ENCODE measurements at places on chromosomes 4 and X. TPM values are rescaled to one million over a fixed set of nuclear protein-coding genes. Genes with fewer than 3 reads are reported as not detected.

DNA sequence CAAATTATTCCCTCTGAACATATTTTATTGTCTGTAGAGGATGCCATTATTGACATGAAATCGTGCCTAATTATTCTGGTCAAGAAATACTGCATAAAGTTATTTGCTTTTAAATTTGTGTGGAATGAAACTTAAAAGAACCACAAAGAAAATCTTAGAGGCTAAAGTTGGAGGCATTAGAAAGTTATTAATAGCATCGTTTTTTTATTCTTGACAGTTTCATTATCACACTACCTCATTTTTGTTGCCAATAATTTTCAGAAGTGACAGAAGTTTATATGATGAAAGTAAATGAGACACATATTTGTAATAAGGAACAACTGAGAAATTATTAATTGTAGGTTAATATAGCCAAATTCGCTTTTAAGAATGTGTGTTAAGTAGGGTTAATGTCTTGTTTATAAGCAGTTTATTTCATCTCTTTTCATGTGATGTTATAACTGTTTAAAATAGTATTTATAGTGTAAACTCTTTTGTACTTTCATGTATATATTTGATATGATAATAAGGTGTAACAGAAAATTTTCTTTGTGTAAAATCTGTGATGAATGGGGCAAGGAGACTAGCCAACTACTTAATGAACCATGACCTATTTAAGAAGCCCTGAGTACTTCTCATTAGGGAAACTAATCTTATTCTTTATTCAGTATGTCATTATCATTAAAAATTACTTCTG is 54.5 kb upstream of the GRIA2 start:
- H3K27me3 ChIP-seq = no peaks in the 10 kb centered on the region
- H3K36me3 ChIP-seq = no peaks in the 10 kb centered on the region
- no peak for DNase-seq
- no peak overlapping the region for H3K4me3 ChIP-seq
- H3K27ac ChIP-seq = no peak overlapping the region

DNA sequence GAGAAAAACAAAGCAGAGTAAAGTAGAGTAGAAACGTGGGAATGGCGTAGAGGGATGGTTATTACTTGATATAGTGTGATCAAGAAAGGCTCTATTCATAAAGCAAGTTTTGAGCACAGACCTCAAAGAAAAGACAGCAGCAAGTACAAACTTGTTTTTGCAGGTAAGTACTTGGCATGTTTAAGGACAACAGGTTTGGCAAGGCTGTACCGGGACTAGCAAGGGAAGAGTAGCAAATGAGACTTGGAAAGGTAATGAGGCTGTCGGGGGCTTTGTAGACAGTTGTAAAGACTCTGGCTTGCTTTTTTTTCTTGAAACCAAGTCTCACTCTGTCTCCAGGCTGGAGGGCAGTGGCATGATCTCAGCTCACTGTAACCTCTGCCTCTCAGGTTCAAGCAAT is 40.9 kb downstream of the NEK1 start:
- no peak overlapping the region for H3K27ac ChIP-seq
- DNase-seq = no peak
- H3K4me1 ChIP-seq = peaks cover 7% of the 10 kb centered on the region
- H3K27me3 ChIP-seq = no peaks in the 10 kb centered on the region
- no peak overlapping the region for H3K4me3 ChIP-seq

The CENPVL2 gene
- not detected for total RNA-seq

GRCh38 chrX:7891928-7892327 is 35.3 kb downstream of the PNPLA4 start:
- H3K27ac ChIP-seq = no peak overlapping the region
- no peak overlapping the region for H3K4me3 ChIP-seq
- no peak for DNase-seq
- no peaks in the 10 kb centered on the region for H3K4me1 ChIP-seq
- H3K27me3 ChIP-seq = no peaks in the 10 kb centered on the region

The DDIT4L gene
- total RNA-seq = 6.3 TPM

The VSIG1 gene
- total RNA-seq = 0.30 TPM

The MFAP3L gene
- total RNA-seq = 37.4 TPM

The P2RY4 gene
- 3.9 TPM for total RNA-seq

The PCGF3 gene
- total RNA-seq = 80.2 TPM

- DNase-seq = no peak
- no peaks in the 10 kb centered on the region for H3K27me3 ChIP-seq
- no peaks in the 10 kb centered on the region for H3K4me1 ChIP-seq
- H3K4me3 ChIP-seq = no peak overlapping the region
- H3K36me3 ChIP-seq = no peaks in the 10 kb centered on the region
Observed at GRCh38 chr4:102153391-102153790, 191.9 kb downstream of the SLC39A8 start.

GRCh38 chr4:8745005-8745790 is 126.4 kb downstream of the HMX1 start:
- no peak for DNase-seq
- H3K4me3 ChIP-seq = no peak overlapping the region
- H3K27ac ChIP-seq = no peak overlapping the region
- H3K27me3 ChIP-seq = no peaks in the 10 kb centered on the region
